Cardiac muscle cell (in vitro differentiated cells and primary cell): ENCODE measurements at places on chromosomes 1 and 21. TPM values are rescaled to one million over a fixed set of nuclear protein-coding genes. Genes with fewer than 3 reads are reported as not detected.

Gene UHMK1
- 9.0 and 17.2 TPM in 2 replicates for total RNA-seq

Gene FCRLB
- total RNA-seq: 2.9 and 3.0 TPM in 2 replicates

Gene SLC16A1
- 130 and 137 TPM in 2 replicates for total RNA-seq

Gene ID3
- total RNA-seq: 698 and 784 TPM in 2 replicates

Gene HCRTR1
- not detected in 2 replicates for total RNA-seq

Gene GNG4
- 0.18 and 0.24 TPM in 2 replicates for total RNA-seq

Gene PALMD
- total RNA-seq: 0.63 and 0.70 TPM in 2 replicates

Gene IGSF5
- total RNA-seq: 0.67 and 3.1 TPM in 2 replicates

DNA sequence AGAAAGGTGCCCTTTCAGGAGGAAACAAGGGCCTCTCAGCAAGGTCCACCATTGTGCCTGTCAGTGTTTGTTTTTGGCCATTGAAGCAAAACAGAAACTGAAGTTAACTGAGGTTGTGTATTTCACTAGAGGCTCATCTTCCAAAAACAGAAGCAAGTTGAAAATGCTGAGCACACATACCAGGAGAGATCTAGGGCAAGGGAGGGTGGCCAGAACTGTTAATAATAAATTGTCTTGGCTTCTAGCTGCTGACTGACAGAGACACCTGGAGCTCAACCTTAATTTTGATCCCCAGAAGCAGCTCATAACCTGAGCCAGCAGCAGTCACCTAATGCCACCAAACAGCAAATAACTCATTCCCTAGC lies 5.2 kb downstream of the AGMAT start:
- no peak for DNase-seq
- no peak overlapping the region for H3K4me3 ChIP-seq
- no peaks in the 10 kb centered on the region for H3K4me1 ChIP-seq
- no peaks in the 10 kb centered on the region for H3K36me3 ChIP-seq

DNA sequence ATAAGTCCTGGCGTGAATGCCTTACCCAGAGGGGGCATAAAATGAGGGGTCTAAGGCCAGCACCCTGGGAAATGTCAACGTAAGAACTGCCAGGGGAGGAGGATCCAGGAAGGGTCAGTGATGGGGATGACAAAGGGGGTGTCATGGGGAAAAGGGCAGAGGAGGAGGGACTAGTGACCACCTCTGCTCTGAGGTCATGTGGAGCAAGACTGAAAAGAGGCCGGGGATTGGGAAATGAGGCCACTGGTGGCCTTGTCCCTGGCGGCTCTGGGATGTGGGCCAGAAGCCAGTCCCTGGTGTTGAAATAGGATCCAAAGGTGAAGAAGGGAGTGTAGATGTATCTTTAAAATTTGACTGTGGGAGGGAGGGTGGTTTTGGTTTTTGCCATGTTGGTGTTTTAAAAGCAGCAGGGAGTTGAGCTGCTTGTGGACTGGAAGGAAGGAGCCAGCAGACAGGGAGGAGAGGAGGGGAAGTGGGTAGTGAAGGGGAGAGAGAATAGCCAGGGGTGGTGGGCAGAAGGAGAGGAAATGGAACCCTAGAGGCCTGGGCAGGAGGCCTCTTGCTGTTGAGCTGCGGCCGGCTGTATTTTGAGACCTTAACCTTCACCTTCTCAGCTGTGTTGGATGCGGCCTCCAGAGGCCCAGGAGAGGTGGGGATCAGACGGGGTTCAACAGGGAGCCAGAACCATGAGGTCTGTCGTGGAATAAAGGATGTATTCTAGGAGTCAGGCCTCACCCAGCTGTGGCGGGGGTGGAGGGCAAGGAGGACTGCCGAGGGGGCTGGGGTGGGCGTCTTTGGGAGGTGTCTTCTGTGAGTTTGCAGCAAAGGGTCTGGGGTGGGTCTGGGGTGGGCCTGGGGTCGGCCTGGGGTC lies 92.5 kb downstream of the DHRS3 start:
- no peaks in the 10 kb centered on the region for H3K27me3 ChIP-seq
- no peak overlapping the region for H3K4me3 ChIP-seq
- no peak for DNase-seq
- no peaks in the 10 kb centered on the region for H3K36me3 ChIP-seq

DNA sequence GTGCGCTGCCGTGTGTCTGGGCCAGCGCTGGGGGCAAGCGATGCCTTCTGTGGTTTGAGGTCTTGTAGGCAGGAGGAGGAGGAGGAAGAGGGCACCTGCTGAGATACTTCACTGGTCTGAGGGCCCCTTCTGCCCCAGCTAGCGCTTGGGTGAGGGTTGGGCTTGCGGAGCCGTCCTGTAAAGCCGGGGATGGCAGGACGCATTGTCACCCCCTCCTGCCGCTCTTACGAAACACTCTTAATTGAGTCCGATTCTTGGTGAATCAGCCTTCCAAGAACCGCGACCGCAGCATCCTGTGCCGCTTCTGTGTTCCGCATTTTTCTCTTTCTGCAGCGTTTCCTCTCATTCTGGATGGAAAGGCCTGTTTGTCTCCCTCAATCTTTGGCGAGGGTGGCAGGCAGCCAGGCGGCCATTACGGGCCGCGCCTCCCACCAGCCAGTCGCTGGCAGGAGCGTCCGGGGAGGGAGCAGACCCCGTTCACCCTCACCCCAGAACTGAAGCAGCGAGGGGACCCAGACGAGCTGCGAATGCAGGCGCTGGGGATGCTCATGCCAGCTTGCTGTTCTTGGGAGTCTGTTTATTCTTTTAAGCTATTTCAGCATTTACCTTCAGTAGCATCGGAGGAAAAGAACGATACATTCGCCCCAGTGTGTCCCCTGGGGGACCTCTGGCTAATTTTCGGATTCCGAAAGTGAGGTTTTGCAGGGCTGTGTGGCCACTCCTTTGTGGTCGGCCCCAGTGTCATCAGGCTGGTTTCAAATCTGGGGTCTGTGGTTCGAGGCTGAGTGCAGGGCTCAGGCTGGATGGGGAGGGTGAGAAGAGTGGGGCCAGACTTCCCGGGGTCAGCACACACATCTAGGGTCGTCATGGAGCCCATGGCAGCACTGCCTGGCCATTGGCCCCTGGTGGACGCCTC lies 62.7 kb downstream of the SKI start:
- H3K27ac ChIP-seq: no peak overlapping the region
- no peaks in the 10 kb centered on the region for H3K36me3 ChIP-seq
- no peaks in the 10 kb centered on the region for H3K27me3 ChIP-seq

DNA sequence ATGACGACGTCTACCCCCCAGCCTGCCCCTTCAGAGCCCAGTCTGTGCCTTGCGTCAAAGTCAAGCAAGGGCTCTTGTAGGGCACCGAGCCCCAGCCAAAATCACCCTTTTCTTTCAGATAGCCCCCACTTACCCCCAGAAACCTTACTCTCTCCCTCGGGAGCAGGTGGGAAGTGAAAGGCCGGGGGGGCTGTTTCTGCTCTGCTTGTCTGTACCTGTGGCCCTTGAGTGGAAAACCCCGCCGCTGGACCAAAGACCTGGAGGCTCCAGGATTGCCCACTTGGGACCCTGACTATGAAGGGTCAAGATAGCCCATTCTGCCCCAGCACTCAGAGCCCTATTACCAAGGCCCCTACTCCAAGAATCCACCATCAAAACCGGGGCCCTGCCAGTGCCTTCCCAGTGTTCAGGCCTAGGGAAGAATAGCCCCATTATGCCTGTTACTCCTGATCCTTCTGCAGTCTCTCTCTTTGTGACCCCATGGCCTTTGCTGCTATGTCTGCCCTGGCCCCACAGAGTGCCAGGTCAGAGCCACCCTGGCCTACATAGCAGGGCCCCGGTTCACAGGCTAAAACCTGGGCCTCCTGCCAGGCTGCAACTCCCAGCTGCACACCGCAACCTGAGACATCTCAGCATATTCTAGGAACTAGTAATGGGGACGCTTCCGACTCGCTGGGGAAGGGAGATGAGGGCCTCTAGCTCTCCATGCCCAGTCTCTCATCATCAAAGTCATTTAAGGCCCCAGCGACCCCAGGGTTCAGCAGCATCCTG lies 22.2 kb upstream of the HPDL start:
- DNase-seq: peak; percentile 18
- peak overlapping the region; percentile 76 for H3K27ac ChIP-seq
- no peaks in the 10 kb centered on the region for H3K27me3 ChIP-seq
- H3K36me3 ChIP-seq: no peaks in the 10 kb centered on the region

GRCh38 chr1:226069811-226070489 lies 7.4 kb downstream of the H3-3A start:
- peaks cover 68% of the 10 kb centered on the region for H3K36me3 ChIP-seq
- H3K27me3 ChIP-seq: no peaks in the 10 kb centered on the region
- no peak overlapping the region for H3K4me3 ChIP-seq

GRCh38 chr1:65985393-65986066 lies 192.8 kb downstream of the PDE4B start:
- no peaks in the 10 kb centered on the region for H3K27me3 ChIP-seq
- H3K27ac ChIP-seq: no peak overlapping the region
- no peaks in the 10 kb centered on the region for H3K4me1 ChIP-seq
- no peak for DNase-seq
- no peak overlapping the region for H3K4me3 ChIP-seq

GRCh38 chr1:246179401-246179800 lies 327.7 kb downstream of the SMYD3 start:
- H3K27ac ChIP-seq: peak overlapping the region; percentile 21
- H3K4me3 ChIP-seq: no peak overlapping the region
- no peak for DNase-seq
- H3K36me3 ChIP-seq: no peaks in the 10 kb centered on the region
- H3K4me1 ChIP-seq: peaks cover 33% of the 10 kb centered on the region

- peak; percentile 47 for DNase-seq
- H3K4me1 ChIP-seq: no peaks in the 10 kb centered on the region
- H3K27me3 ChIP-seq: peaks cover 100% of the 10 kb centered on the region
- peak overlapping the region; percentile 44 for H3K4me3 ChIP-seq
- no peaks in the 10 kb centered on the region for H3K36me3 ChIP-seq
- H3K27ac ChIP-seq: no peak overlapping the region
These were observed 1.4 kb downstream of the LHX4 start for GRCh38 chr1:180231506-180231921.

- H3K27ac ChIP-seq: no peak overlapping the region
- H3K27me3 ChIP-seq: no peaks in the 10 kb centered on the region
- H3K36me3 ChIP-seq: no peaks in the 10 kb centered on the region
- H3K4me1 ChIP-seq: no peaks in the 10 kb centered on the region
- no peak for DNase-seq
These were observed 743.1 kb upstream of the ADGRL4 start for GRCh38 chr1:79749607-79750006.

- H3K4me1 ChIP-seq: peaks cover 24% of the 10 kb centered on the region
- H3K27ac ChIP-seq: no peak overlapping the region
- no peak for DNase-seq
- no peak overlapping the region for H3K4me3 ChIP-seq
These were observed 157.2 kb upstream of the UBE2U start for GRCh38 chr1:64046243-64046642.

DNA sequence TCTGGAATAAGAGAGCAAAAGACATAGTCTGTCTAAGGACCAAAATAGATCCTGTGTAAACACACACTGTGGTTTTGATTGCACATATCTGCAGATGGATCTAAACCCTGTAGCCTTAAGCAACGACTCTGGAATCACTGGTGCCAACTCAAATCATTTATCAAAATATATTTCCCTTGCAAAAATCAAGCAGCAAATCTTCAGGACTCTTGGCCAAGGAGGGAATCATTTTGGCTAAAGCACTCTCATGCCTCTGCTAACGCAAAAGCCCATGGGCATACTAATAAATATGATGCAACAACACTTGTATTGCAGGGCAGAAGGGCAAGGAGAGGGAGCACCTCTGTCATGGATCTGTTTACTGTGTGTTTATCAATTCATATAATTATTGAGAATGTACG lies 155.4 kb upstream of the DUSP10 start:
- no peak overlapping the region for H3K4me3 ChIP-seq
- no peaks in the 10 kb centered on the region for H3K4me1 ChIP-seq
- no peaks in the 10 kb centered on the region for H3K36me3 ChIP-seq
- DNase-seq: peak; percentile 8
- H3K27ac ChIP-seq: no peak overlapping the region

DNA sequence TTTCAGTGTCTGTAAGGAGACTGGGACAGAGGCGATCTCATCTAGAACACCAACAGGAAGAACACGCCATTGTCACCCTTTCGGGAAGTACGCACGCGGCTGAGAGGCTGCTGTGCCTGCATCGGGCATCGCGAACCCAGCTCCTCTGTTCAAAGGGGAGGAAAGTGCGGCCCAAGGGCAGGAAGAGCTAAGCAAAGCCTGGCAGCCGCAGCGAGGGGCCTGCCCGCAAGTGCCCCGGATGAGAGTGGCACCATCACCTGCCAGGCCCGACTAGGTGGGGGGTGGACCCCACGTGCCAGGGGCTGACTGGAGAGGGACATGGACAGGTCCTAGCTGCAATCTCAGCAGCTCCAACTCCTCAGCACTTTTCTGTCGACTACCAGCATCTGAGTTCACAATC lies 7.5 kb downstream of the TPRG1L start:
- H3K27ac ChIP-seq: no peak overlapping the region
- peaks cover 40% of the 10 kb centered on the region for H3K36me3 ChIP-seq
- no peaks in the 10 kb centered on the region for H3K4me1 ChIP-seq
- no peak overlapping the region for H3K4me3 ChIP-seq
- no peaks in the 10 kb centered on the region for H3K27me3 ChIP-seq

GRCh38 chr1:91809317-91809716 lies 76.6 kb downstream of the TGFBR3 start:
- H3K4me3 ChIP-seq: no peak overlapping the region
- H3K4me1 ChIP-seq: no peaks in the 10 kb centered on the region
- H3K27me3 ChIP-seq: no peaks in the 10 kb centered on the region
- no peaks in the 10 kb centered on the region for H3K36me3 ChIP-seq
- H3K27ac ChIP-seq: no peak overlapping the region

DNA sequence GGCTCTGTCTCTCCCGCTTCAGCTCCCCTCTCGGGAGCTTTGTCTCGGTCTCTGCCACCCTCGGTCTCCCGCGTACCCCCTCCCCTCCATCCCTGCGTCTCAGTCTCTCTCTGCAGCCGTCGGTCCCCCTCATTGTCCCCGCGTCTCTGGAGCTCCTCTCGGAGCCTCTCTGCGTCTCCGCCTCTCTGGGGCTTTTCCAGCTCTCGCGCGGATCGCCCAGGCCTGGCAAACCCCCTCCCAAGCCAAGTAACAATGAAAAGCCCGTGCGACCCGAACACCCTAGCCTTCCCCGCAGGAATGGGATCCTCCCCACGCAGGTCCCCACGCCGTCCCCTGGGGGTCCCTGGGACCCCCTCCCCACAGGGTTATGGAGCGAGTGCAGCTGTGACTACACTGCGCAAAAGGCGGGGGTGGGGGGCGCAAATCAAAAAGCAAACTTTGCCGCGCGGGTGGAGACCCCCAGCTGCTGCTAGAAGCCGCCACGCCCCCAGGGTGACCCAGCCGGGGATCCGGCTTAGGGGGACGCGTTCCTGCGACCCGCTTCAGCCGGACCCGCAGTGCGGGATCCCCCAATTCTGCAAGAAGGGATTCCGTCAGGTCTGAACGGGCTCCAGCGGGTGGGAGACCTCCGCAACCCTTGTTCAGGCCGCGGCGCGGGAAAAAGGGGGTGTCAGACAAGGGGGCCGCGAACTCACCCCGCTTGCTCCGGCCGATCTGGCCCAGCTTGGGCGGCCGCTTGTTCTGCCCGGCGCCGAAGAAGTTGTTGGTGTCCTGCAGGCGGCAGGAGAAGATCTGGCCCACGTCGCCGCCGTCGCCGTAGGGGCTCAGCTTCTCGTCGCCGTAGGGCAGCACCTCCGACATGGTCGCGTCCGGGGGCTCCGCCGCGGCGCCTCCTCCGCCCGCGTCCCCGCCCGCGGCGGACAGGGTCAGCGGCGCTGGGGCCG lies 1.2 kb downstream of the CAMK2N1 start:
- peaks cover 98% of the 10 kb centered on the region for H3K27me3 ChIP-seq
- no peak overlapping the region for H3K27ac ChIP-seq
- H3K4me1 ChIP-seq: no peaks in the 10 kb centered on the region

- no peak overlapping the region for H3K27ac ChIP-seq
- H3K4me3 ChIP-seq: no peak overlapping the region
- peaks cover 31% of the 10 kb centered on the region for H3K4me1 ChIP-seq
- no peak for DNase-seq
- no peaks in the 10 kb centered on the region for H3K27me3 ChIP-seq
These were observed 164.4 kb downstream of the PBX1 start for GRCh38 chr1:164723296-164723798.
